Activated CD4-positive, alpha-beta T cell treated with anti-CD3 and anti-CD28 coated beads for 4 hours (primary cell): ENCODE measurements at places on chromosomes 6 and 20.

DNA sequence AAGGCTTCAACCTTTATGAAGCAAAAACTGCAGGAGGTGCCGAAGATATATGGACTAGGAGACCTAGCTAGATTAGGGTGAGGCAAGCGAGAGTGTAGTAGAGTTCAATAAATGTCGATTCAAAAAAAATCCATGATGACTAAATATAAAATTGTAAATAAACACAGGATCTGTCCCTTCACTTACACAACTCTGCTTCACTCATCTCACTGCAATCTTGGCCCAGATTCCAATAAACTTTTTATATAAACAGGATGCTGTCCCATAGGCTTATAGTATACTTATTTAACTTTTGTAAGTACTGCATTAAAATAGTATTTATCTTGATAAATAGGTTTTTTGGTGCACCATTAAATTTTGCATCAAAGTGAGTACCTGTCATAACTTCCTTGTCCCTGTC lies 648.4 kb upstream of the NRSN1 start:
- DNase-seq: no peak

DNA sequence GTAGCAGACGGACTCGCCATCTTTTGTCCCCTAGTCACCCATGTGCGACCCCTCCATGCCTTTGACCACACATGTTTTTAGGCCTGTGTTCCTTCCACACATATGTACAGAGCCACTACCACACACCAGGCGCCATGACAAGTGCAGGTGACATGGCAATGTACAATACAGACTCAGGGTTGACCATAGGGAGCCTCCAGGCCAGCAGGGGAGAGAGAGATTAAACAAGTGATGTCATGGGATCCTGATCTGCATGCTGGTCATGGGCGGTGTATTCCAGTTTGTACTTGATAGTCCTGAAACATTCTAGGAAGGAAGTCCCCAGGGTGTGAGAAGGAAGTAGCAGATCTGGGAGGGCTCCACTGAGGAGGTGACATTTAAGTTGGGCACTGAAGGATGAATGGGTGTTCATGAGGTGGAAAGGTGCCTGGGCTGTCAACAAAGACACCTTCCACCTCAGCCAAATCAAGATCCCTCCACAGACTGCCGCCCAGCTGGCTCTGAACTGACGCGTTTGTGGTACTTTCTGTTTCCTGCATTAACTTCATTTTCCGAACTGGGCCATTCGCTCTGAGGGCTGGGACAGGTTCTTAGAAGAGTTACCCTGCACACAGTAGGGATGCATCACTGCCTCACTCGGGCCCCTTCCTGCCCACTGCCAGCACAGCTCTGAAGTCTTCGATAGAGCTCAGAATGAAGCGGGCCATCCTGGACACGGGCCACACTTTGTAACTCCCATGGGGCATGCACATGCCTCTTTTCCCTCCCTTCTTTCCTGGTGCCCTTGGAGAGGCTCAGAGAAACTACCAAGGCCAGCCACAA lies 94.0 kb downstream of the NOL4L start:
- no peak for DNase-seq

DNA sequence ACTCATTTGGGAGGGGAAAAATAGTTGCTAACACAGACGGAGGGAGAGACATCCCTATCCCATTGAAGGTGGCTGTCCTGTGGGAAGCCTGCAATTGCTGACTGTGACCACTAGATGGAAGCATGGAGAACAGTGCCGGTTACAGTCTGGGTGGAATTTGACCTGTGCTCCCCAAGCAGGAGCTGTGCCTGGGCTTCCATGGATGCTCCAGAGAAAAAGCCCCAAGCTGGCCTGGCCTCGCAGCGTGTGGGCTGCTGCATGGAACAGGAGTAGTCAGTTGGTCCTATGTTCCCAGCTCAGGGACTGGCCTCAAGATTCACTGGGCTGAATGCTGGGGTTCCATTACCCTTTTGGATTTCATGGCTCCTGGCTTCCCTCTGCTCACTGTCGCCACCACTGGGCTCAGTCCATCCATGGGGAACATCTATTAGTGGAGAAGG lies 116.3 kb upstream of the CHD6 start:
- DNase-seq: no peak

GRCh38 chr20:33506576-33506975 lies 16.7 kb downstream of the CBFA2T2 start:
- no peak for DNase-seq
